ENCODE measurements at places on chromosomes 16 and 17. TPM values are rescaled to one million over a fixed set of nuclear protein-coding genes. Genes with fewer than 3 reads are reported as not detected.

The TEFM gene
- total RNA-seq, result 23.5 TPM

The TXNL4B gene
- 21.3 TPM for total RNA-seq

The GPRC5B gene
- 34.0 TPM for total RNA-seq

The PCGF2 gene
- 59.6 TPM for total RNA-seq

The GGT6 gene
- not detected for total RNA-seq

Data from A549 treated with Mapracorat at 1 μM for 4 hours (cell line).